Femur (tissue), 1 donor: ENCODE measurements at places on chromosomes 6 and 20.

GRCh38 chr20:16599257-16599656, 26.0 kb upstream of the KIF16B start:
- DNase-seq, result no peak

- DNase-seq, result no peak
These were observed 580.8 kb downstream of the BMP2 start for GRCh38 chr20:7348253-7348652.

DNA sequence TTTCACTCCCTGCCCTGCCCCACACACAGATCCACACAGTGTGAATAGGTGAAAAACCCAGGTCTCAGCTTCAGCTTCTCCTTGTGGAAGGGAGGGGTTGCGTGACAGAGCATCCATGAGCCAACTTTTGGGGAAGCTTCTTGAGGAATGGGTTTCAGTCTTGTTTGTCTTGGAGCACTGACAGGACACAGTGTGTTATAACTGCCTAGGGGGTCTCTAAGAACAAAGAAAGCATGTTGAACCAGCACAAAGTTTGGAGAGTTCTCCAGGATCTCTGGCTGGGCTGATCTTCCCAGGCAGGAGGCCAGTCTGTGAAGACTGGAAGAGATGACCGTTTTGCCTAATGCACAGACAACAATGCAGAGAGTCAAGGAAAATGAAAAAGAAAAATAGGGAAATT, 164.5 kb downstream of the COL12A1 start:
- no peak for DNase-seq

- DNase-seq, result no peak
These were observed 75.4 kb downstream of the SH3BGRL2 start for GRCh38 chr6:79706527-79706926.

DNA sequence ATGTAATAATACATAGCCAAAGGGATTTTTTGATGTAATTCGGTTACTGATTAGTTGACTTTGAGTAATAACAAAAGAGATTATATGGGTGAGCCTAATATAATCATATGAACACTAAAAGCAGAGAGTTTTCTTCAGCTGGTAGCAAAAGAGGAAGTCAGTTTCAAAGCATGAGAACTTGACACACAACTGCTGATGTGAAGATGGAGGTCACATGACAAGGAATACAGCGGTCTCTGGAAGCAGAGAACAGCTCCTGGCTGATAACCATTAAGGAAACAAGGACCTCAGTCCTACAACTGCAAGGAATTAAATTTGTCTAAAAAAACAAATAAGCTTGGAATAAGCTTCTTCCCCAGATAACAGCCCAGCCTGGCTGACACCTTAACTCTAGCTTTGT, 154.5 kb upstream of the PRND start:
- no peak for DNase-seq

GRCh38 chr20:9515741-9516233, 1.4 kb downstream of the LAMP5 start:
- no peak for DNase-seq

- DNase-seq, result no peak
These were observed 20.4 kb upstream of the RAB23 start for GRCh38 chr6:57242505-57242904.

GRCh38 chr20:60254901-60255411, 296.7 kb downstream of the CDH26 start:
- no peak for DNase-seq

GRCh38 chr6:43107344-43108062, 31.4 kb downstream of the PTK7 start:
- DNase-seq, result no peak

GRCh38 chr6:104644848-104645247, 214.9 kb downstream of the HACE1 start:
- no peak for DNase-seq

- no peak for DNase-seq
These were observed 21.7 kb downstream of the GGT7 start for GRCh38 chr20:34850969-34851368.

DNA sequence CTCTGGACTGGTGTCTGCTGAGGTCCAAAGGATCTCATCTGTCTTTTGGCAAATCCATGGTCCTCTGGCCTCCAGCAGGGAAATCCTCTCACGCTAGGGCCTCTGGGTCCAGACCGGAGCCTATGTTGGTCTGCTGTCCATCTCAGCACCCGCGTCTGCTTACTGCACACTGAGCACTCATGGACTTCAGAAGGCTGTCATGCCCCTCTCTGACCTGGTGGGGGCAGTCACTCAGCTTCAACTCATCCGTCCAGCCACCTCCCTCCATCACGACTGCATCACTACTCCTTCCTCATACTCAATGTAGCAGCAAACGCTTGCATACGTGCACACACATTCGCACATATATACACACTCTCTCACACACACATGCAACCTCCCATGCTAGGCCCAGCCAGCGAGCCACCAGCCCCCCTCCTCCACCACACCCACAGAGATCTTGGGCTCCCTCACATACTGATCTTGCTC, 33.3 kb downstream of the GABRR2 start:
- no peak for DNase-seq

GRCh38 chr6:1263039-1263849, 48.7 kb upstream of the FOXQ1 start:
- DNase-seq, result no peak

DNA sequence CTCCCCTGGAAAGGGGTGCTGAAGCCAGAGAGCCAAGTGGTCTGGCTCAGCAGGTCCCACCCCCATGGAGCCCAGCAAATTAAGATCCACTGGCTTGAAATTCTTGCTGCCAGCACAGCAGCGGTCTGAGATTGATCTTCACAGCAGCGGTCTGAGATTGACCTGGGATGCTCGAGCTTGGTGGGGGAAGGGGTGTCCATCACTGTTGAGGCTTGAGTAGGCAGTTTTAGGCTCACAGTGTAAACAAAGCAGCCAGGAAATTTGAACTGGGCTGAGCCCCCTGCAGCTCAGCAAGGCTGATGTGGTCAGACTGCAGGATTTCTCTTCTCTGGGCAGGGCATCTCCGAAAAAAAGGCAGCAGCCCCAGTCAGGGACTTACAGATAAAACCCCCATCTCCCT, 41.3 kb upstream of the B3GAT2 start:
- DNase-seq, result no peak

DNA sequence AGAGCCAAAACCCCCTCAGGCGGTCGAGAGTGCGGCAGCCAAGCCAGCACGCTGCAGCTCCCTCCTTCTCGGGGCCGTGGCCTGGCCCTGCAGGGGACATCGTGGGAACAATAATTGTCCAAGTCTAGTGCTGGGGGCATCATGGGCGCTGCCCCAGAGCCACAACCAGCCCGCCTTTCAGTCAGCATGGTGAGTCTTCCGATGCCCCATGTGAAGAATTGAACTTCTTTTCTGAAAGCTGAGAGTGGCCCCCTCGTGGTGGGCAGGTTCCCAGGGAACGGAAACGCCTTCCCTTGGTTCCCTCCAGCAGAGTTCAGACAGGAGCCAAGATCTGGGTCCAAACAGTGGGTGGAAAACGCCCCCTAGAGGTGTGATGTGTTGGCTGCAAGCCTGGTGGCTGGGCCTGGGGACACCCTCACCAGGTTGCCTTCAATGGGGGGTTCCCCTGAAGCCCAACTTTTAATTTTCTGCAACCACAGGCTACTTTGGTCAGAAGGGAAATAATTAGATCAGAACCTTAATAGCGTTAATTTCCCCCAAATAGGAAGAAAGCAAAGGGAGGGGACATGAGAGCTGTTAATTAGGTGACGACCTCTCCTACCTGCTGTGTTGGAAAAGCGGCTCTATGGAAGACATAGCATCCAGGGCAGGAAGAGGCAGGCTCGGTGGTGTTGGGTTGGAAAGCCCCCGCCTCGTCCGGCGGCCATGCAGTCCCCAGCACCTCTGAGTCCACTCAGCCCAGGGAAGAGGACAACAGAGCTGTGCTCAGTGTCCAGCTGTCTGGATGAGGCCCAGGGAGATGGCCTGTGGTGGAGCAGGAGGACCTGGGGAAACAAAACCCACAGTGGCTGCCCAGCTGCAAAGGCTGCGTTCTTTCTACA, 4.7 kb upstream of the MRGBP start:
- peak; percentile 92 for DNase-seq

GRCh38 chr6:4873928-4874327, 97.7 kb downstream of the CDYL start:
- no peak for DNase-seq
